ENCODE measurements at places on chromosomes 2 and 18.

GRCh38 chr2:50098242-50098641 is 933.7 kb downstream of the NRXN1 start:
- no peak for DNase-seq

DNA sequence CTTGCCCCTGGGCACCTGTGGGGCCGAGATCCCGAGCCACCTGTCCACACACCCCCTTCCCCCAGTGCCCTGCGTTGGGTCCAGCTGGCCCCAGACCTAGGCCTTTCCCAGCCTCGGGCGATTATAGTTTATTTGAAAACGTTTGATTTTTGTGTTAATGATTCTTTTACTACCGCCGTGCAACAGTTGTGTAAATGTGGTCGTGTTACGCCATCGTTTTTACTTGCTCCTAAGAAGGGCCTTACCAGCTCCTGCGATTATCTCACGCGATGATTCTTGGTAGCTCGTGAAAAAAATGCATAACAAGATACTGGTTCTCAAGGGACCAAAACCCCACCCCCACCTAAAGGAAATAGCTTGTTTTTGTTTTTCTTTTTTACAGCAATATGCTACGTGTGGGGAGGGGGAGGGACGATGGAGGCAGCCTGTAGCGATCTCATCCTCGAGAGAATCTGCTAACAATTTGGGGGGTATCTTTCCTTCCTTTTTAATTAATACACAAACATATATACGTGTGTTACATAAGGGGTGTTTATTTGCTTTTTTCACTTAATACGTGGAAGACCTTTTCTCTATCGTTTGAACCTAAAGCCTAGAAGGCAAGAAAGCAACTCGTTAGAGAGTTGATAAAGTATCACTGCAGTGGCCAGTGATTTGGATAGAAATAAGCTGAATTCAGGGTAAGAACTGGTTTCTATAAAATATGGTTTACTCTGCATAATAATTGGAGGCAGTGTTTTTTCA is 1.0 kb downstream of the ZDBF2 start:
- no peak for DNase-seq

- DNase-seq = no peak
Measured at GRCh38 chr2:120384486-120385354, 38.8 kb downstream of the INHBB start.

GRCh38 chr2:217396165-217396564 is 536.3 kb upstream of the TNP1 start:
- DNase-seq = no peak

- no peak for DNase-seq
Measured at GRCh38 chr18:64119916-64120315, 29.0 kb downstream of the LINC00305 start.

DNA sequence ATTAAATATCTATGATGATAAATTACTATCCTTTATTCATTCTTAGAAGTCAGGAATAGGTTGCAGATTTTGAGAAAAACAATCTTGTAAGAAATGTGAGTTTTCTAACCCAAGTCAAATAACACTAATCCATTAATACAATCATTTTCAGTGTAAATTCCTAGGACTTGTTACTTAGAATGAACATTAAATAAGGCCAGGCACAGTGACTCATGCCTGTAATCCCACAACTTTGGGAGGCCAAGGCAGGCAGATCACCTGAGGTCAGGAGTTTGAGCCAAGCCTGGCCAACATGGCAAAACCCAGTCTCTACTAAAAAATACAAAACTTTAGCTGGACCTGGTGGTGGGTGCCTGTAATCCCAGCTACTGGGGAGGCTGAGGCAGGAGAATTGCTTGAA is 45.8 kb upstream of the CDKL4 start:
- no peak for DNase-seq

- peak; percentile 45 for DNase-seq
Measured at GRCh38 chr2:173881461-173881860, 83.7 kb downstream of the SP3 start.

DNA sequence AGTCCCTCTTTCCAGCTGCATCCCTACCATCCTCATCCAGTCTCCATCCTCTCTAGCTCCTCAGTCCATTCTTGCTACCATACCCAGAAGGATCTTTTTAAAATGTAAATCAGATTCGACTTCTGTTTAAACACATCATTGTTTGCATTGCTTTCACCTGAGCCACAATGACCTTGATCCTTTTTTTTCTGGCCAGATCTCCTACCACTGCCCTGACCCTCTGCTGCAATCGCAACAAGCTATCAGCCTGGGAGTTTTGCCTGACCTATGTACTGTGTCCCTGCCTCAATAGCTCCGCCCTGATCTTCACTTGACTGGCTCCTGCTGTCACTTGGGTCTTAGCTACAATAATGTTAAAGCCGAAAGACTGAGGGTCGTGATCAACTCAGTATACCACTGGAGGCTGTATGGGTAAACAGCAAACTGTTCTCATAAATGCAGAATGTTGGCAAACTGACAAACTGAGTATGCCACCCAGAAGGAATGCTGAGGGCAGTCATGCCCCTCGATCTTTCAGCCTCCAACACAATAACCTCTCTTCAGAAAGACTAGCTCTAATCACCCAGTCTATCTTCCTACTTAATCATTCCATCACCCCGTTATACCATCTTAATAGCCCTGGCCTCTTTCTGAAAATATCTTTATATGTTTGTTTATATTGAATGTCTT is 2.6 kb upstream of the RBM43 start:
- no peak for DNase-seq

DNA sequence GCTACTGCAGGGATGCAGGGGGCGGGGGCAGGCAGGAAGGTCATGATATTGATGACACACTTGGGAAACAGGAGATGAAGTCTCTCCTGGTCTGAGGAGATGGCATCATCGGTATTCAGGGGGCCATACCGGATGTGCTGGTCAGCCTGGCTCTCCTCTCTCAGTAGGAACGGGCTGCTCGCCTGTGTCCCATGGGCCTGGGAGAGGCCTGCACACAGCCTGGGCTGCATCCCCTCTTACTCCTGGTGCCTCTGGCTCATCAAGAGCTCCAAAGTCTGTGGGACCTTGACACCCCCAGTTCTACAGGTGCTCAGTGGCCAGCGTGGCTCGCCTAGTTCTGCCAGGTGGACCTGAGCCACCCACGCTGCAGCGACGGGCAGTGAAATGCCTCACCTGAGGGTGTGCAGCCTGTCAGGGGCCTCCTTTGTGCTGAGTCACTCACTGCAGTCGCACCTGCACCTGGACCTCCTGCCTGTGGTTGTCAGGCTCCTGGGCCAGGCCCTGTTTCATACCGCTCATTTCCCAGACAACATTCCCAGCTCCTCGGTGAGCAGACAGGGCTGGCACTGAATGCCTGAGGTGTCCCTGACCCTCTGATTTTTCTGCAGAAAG is 18.6 kb upstream of the CNDP1 start:
- no peak for DNase-seq

All from tibial artery (tissue), 4 donors.